ENCODE measurements at places on chromosomes 3 and 15.

DNA sequence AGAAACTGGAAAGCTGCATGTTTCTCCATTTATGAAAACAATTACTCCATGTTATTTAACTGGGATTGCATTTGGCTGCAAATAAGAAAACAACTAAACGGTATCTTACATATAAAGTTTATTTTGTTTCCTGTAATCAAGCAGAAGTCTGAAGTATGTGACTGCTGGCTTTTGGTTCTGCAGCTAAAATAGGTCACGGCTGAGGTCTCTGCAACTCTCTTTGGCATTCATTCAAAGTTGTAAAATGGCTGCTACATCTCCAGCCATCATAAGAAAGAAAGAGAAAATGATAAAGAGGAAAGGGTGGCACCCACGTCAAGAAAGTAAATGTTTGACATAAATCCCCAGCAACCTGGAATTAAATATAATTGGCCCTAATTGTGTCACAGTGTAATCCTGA lies 406.1 kb downstream of the TBC1D5 start:
- no peak for DNase-seq

DNA sequence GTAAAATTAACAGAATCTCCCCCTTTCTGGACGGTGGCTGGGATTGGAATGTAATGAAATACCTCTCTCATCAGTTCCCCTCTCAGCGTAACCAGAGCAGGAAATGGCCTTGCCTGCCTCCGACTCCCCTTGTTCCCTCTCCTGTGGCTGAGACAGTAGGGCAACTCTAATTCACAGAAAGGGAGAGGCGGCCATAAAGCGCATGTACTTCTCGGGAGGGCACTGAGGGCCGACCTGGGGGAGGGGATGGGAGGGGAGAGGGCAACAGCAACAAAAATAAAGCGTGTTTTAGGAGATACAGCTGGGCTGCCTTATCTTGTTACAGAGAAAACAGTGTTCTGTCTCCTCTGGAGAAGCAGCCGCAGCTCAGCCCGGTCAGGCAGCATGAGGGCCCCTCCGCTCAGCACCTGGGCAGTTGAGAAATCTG lies 783.3 kb upstream of the ARRDC4 start:
- DNase-seq, result no peak

GRCh38 chr3:101778385-101779046 lies 495 bp upstream of the NXPE3 start:
- no peak for DNase-seq

GRCh38 chr3:38116471-38117162 lies 20.3 kb downstream of the ACAA1 start:
- DNase-seq, result no peak

DNA sequence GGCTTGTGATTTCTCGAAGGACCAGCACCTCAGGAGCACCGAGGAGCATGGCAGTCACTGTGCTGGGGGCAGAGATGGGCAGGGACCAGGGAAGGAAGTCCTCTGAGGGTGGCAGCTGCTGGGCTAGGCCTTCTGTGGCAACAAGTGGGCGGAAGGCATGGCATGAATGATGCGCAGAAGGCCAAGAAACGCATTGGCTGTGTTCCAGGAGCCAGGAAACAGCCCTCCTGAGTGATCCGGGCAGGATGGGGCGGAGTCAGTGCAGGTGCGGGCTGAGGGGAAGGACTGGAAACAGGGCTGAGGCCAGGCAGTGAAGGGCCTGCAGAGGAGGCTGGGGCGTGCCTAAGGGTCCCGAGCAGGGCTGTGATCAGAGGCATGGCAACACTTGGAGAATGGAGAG lies 23.6 kb downstream of the MRPS11 start:
- no peak for DNase-seq

GRCh38 chr3:123695152-123695551 lies 110.3 kb upstream of the HACD2 start:
- no peak for DNase-seq

Measured in stimulated activated CD4-positive, alpha-beta T cell treated with anti-CD3 and anti-CD28 coated beads, TNF-alpha, amount 100 ng/mL, for 4 hours (primary cell).